Left renal cortex interstitium (tissue), 4 donors: ENCODE measurements at places on chromosomes 2 and 18.

DNA sequence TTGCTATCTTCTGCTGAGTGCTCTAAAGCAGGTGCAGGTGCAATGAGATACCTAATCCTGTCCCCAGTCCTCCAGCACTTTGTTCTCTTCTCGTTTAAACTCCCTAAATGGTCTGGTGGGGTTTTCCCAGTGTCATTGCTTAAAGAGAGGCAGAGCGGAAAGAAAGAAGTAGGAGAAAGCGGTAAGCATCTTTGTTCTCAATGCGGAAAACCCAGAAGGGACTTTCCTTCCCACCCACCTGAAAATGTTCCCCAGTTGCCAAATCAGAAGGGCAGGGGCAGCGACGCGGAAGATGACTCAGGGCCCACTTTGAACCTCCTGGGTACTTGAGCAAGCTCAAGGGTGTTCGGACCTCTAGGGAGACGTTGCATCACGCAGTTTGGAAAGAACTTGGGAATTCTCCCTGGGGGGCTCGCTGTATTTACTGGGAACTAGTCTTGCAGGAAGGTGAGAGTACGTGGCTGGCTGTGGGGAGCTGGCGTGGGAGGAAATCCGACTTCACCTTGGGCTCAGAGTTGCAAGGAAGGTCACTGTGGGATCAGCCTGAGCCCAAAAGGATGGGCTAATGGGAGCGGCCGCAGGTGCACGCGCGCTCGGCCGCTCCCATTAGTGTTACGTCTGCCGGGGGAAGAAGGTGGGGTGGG is 589 bp upstream of the SGPP2 start:
- no peak for DNase-seq

- no peak for DNase-seq
Observed at GRCh38 chr2:40844353-40845277, 392.7 kb upstream of the SLC8A1 start.

- no peak for DNase-seq
Observed at GRCh38 chr2:170341684-170342623, 164.0 kb downstream of the MYO3B start.

DNA sequence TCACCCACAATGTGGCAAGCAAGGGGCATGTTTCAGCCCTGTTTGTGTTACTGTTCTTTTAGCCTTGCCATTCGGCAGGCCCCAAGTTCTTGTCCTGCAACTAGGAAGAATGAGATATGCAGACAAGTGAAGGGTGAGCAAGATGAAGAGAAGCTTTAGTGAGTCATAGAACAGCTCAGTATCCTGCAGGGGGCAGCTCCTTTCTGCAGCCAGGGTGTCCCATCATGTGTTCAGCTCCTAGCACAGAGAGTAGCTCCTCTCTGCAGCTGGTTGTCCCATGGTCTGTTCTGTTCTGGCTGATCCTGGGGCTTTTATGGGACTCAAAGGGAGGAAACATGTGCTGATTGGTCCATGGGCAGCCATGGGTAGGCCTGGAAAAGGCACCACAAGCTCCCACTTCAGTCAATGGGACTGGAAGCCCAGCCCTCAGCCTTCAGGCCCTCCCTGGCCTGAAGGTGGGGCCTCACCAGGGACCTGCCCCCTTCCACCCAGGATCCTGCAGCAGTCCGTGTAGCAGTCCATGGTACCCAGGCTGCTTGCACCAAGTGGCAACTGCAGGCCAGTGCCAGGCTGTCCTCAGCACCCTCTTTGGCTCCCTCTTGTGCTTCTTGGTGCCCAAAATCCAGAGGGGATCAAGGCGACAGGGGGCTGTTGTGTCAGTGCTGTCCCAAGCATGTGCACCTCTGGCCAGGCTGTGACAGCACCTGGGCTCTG is 326.4 kb downstream of the NR4A2 start:
- DNase-seq, result no peak

- no peak for DNase-seq
Observed at GRCh38 chr2:99101697-99102096, 39.8 kb upstream of the C2orf15 start.

- DNase-seq, result no peak
Observed at GRCh38 chr2:26938399-26939118, 31.9 kb upstream of the MAPRE3 start.

DNA sequence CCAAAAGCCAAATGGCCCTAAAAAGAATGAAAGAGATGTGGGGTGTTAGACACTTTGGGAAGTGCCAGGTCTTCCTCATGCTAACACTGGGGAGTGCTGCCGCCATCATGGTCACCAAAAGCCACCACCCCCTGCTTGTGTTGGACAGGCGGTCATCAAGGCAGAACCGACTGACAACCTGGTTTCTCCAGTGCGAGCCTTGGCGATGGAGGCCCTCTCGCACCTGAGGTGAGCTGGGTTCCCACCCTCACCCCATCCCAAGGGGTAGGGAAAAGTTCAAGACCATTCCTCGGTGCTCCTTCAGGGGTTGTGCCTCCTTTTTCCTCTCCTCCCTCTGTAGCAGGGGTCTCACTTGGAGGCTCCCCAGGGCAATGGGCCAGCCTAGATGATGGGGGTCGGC is 33.6 kb downstream of the MROH2A start:
- DNase-seq, result no peak

GRCh38 chr2:86199834-86200177 is 549 bp downstream of the MRPL35 start:
- no peak for DNase-seq

DNA sequence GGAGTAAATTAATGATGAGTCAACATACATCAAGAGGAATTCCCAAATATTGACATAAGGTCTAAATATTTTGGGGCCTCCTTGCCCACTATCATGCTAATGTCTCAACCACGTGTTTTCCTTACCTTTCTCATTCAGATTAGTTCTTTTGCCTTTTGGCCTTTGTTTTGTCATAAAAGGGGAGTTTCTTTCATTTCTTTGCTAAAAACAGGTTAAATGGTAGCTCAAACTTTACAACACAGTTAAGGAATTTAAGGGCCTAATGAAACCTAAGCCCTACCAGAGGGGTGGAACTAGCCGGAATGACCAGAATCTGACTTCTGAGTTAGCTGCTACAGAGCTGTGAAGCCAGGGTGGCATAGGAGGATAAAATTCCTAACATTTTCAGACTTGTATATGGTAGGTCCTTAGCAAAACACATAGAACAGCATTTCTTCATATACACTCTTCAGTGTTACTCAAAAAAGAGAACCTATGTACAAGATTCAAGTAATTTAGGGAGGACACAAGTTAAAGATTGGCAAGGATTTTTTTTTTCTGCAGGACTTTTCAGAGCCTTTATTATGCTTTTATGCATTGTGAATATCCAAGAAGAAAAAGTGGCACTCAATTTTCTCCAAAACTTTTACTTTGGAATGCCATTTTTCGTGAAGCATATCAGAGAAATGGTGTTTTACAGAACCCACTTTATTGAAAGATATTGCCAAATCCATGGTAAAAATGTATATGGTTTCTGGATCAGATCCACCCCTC is 633.1 kb downstream of the ARHGAP15 start:
- DNase-seq, result no peak

- no peak for DNase-seq
Observed at GRCh38 chr18:49668574-49669275, 106.9 kb downstream of the LIPG start.

DNA sequence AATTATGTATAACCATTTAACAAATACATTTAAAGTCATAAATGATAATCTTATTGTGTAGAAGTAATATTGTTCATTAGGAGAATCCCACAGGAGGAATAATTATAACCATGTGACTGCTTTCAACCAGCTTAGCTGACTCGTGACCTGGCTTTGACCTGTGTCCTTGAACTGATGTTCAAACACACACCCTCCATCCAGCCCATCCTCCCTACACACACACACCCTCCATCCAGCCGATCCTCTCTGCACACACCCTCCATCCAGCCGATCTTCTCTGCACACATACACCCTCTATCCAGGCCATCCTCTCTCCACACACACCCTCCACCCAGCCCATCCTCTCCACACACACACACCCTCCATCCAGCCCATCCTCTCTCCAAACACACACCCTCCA is 83.5 kb downstream of the EIPR1 start:
- no peak for DNase-seq

GRCh38 chr18:27712066-27712465 is 464.9 kb downstream of the CDH2 start:
- no peak for DNase-seq

- no peak for DNase-seq
Observed at GRCh38 chr2:88829607-88830463, 138.4 kb downstream of the RPIA start.

DNA sequence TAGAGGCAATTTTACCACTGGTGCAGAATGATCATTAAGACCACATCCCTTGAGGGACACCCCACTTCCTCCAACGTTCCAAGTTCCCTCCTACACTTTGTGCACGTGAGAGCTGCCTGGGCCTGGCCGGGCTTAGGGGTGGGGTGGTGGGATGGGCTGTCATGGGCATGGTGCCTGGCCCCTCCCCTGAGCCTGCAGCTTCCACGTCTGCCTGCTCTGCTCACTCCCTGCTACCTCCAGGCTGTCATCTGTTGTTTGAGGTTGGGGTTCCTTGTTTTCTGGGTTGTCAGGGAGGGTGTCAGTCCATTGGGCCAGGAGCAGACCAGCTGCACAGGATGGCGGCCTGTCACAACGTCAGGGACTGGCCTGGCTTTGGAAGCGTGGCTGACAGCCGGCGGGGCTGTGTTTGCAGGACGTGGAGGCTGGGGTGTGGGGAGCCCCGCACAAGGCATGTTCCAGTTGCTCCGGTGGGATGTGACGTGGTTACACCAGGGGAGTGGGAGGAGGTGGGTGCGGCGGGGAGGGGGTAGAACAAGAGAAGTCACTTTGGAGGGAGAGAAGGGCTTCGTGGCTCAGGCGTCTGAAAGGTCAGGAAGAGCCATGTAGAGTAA is 72.3 kb downstream of the RTP5 start:
- DNase-seq, result no peak

GRCh38 chr2:102110171-102110570 is 32.4 kb upstream of the IL1R1 start:
- DNase-seq, result no peak

DNA sequence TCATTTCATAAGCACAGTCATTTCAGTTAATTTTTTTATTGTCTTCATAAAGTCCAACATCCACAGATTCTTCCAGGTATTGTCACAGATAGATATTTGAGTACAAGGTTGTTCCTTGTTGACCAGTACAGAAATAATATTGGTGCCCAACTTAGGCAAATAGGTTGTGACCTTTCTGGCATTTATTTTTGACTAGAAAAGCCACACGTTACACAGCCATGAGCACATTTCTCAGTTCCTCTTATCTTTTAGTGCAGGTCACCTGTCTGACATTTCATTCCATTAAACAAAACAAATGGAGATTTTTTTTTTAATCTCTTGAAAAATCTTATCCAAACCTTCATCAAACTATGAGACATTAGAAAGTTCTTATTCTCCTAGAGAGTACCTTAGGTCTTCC is 428.8 kb downstream of the ZNF521 start:
- no peak for DNase-seq

DNA sequence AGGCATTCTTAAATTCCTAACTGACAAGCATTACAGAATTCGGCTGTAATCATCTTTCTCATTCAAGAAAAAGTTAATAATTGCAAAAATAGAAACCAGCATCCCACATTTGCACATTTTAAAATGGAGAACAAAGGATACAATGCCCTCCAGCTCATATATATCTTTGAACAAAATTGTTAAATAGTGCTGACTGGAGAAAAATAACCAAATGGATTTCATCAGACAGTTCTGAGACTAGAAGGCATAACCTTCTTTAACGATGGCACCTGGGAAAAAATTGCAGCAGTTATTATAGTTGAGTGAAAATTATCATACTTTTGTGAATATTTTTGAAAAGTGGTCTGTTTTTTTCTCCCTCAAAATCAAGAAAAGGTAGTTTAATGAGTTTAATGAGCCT is 138.9 kb upstream of the CDH19 start:
- no peak for DNase-seq

- no peak for DNase-seq
Observed at GRCh38 chr2:100344433-100344832, 22.1 kb upstream of the LONRF2 start.

- no peak for DNase-seq
Observed at GRCh38 chr2:188677142-188677541, 297.0 kb upstream of the COL3A1 start.

- DNase-seq, result no peak
Observed at GRCh38 chr18:61420218-61420885, 87.1 kb downstream of the CDH20 start.

DNA sequence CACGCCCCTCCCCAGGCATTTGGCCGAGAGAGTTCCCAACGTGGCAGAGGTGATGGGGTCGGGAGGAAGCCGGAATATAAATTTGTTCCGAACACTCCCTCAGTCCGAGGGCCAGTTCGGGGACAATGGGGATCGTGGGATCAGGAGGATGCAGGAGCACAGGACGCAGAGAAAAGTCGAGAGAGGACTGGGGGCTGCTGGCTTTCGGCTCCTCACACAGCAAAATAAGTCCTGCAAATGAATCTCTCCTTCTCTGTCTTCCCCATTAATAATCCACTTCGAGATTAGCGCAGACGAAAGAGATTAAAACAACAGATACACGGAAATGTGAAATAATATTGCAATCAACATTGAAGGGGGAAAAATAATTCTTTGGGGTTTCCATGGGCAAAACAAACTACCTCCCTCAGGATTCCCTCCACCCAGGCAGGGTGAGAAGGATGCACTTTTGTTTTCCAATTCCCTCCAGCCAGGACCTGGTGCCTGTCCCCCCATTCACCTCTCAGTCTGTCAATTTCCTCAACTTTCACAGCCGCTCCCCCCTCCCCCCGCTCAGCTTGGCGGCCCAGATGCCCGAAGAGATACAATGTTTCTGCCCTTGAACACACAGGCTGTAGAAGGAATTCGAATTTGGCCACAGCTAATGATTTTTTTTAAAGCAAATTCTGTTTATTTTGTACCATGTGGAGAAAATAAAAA is 3.1 kb upstream of the ZEB2 start:
- DNase-seq, result no peak

GRCh38 chr2:70832386-70832785 is 3.2 kb downstream of the CD207 start:
- no peak for DNase-seq

GRCh38 chr2:176662753-176663152 is 393.5 kb downstream of the MTX2 start:
- DNase-seq, result no peak

DNA sequence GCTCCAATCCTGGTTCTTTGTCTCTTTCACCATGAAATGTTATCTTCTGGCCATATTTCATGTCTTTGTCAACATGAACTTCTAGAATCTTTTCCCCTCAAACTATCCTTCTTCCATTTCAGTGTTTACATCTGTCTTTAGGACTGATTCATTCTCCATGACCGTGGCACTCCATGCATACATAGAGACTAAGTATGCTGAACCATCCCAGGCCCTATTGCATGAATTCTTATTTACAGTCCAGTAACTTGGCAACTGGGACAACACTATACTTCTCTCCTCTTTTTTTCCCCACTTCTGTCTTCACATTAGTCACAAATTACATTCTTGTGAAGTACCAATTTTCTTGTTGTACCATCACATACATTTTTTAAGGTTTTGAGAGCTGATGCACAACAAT is 109.8 kb upstream of the GALNT13 start:
- DNase-seq, result no peak

GRCh38 chr2:120236316-120236715 is 13.1 kb upstream of the TMEM185B start:
- DNase-seq, result no peak

GRCh38 chr2:164386231-164386630 is 235.1 kb downstream of the GRB14 start:
- DNase-seq, result no peak
